ENCODE measurements at places on chromosomes 12 and 14.

DNA sequence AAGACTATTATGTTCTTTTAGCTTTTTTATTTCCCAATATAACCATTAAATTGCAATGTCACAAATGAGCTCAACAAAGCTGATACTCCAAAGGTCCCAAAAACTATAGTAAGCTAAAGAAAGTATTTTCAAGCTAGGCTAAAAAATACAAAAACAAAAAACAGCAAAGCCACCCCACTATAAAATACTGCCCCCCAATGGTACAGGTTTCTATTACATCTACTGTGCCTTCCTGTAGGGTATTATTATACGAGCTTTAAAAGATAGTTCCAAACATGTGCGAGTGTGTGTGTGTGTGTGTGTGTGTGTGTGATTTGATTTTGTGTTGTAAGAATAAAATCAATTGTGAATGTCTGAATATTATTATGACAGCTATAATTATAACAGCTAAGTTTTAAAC, 1.1 kb downstream of the IFNG start:
- DNase-seq, result no peak

- DNase-seq, result no peak
Measured at GRCh38 chr14:56887216-56887615, 76.9 kb upstream of the OTX2 start.

GRCh38 chr14:53127151-53127550, 26.0 kb downstream of the DDHD1 start:
- no peak for DNase-seq

GRCh38 chr12:64655141-64655540, 44.8 kb downstream of the RASSF3 start:
- DNase-seq, result no peak

DNA sequence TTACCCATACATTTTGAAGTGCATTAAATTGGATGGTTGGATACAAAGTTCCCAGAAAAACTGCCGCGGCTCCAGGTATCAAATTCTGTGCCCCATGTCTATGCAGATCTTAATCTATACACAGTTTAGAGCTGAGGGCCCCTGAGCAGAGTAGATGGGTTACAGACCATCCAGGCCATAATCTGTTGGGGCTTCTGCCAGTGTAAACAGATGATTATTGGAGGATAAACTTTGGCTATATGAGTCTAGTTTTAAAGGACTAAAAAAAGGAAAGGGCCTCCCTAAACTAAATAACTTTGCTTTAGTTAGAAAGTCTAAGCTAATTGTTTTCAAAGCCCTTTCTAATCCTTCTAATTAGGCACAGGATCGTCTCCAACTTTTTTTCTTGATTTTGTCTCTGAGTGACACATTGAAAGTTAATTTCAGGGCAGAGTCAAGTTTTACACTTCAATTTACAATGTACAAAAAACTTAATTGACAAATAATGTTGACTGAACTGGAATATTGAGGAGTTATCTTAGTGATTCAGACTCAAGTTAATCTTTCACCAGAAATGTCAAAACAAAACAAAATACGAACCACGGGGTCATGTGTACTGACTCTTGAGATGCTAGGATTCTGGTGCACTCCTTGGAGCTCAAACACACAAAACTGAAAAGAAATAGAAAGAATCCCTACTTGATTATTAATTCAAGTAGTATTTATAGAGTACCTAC, 133.9 kb upstream of the SCAF11 start:
- DNase-seq, result no peak

- no peak for DNase-seq
Measured at GRCh38 chr12:90084018-90084417, 375.4 kb upstream of the ATP2B1 start.

- no peak for DNase-seq
Measured at GRCh38 chr12:90481748-90482147, 473.2 kb downstream of the CCER1 start.

DNA sequence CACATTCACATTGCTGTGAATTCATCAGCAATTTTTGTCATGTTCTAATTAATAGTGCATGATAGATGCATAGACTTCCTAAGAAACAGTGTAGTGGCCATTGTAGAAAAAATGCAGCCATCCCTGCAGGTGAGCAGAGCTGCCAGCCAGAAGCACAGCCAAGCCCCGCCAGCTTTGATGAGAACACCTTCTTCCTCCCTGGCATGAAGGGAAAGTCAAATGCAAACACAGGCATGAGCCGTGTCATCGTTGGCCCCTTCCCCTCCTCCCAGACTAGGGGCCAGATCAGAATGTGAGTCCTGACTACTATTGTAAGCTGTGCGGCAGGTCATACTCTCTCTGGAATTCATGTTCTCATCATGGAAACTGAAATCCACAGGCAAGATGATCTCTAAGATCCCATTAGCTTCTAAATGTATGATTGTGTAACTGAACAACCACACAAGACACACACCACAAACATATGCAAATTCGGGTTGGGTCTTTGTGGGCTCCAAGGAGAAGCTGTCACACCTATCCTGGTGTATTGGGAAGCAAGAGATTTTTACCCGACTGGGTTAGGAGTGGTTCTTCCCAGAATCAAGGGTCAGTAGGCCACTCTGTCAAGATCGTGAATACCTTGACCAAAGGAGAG, 2.8 kb upstream of the AQP2 start:
- DNase-seq, result no peak

DNA sequence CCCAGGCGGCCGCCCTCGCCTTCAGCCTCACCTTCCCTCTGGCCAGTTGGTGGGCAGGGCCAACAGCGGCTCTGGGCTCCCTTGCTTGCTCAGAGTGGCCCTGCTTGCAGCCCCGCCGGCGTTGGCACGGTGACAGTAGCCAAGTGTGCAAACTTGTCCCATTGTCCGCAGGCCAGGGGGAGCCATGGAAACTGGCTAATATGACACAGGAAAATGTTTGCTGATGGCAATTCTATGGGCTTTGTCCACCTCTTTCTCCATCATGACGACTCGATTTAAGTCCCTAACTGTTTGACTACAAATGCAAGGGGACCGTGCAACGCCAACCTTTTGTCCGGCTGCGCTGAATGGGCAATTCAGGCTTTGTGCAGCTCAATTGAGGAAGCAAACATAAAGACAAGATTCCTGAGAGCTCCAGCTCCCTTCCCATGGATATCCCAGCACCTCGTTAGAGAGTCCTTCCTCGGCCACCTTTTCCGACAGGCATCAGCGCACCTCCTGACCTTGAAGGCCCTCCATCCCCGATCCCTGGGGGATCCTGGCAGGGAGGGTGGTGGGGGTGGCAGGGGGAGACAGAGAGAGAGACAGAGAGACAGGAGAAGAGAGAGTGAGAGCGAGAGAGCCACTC, 785 bp upstream of the FAM181A start:
- DNase-seq, result no peak

DNA sequence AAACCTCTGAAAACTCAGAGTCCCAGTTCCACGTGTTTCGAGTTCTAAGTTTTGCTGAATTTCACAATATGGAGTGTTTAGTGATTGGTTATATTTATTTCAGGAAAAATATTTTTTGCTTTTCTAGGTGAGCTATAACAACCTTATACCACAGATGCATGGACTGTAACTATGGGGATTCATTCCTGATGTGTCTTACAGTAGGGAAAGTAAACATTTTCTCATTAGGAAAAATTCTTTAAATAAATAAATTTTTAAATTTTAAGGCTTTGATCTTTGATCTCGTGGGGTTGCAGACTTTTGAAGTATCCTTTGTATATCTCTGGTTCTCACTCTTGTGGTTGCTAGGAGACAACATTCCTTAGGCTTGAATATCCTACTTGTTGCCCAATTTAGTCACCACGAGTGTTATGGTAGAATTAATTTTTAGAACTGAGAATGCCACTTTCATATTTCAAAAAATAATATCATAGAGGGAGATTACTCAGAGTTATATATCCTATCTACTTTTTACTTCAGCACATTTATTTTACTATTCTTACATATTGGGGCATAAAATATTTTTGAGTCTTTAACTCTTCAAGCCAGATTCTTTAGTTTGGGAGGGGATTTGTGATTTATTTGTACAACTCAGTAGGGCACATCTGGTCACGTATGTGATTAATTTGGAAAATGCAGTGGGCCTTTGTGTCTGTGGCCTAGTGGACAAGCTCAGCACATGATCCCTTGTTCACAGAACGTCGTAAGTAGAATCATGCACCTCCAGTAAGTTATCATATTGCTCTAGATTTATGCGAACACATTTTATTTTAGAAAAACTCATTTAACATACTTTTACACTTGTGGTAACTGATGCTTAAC, 224.0 kb downstream of the TTC6 start:
- DNase-seq, result no peak

DNA sequence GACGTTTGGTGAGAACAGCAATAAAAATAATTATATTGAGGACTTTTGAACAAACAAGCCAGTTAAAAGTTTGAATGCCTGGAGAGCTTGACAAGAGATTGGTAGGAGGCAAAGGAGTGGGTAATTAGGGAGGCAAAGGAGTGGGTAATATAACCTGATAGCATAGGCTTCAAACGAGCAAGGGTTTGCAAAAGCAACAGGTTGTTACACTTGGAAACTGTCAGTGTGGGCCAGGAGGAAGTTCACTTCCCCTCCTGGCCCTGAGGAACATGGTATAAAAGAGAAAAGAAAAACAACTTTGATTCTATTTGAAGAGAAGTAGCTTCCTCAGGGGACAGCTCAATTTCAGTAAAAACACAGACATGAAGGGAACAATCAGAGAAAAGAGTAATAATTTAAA, 121.7 kb downstream of the CCER1 start:
- no peak for DNase-seq

- no peak for DNase-seq
Measured at GRCh38 chr12:75727577-75727976, 216.2 kb upstream of the KRR1 start.

DNA sequence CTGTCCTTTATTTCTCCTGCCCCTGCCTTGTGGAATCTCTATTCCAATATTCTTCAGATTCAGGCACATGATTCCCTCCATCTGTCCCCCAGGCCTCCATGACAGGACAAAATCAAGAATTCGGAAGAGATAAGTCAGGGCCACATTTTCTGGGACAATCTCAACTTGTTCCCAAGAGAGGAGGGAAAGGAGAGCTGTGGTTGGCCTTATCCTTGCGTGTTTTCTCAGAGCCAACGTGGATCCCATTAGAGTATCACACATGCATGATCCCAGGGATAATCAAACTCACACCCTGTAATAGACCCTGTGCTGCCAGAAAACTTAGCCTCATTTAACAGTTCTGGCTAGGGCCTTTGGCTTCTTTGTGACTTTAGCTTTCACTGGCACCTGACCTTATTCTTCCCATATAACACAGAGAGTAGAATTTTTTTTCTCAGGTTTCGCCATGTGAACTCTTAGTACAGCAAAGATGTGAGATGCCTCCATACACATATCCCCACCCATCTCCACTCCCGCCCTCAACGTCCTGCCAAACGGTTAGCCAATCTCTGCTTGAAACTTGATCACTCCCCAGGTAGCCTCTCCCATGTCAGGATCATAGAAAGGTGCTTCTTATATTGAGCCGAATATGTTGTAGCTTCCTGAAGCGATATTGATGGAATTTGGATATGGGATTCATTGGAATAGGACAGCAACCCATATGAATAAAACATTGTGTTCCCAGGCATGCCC, 6.7 kb upstream of the KRT1 start:
- DNase-seq, result no peak

DNA sequence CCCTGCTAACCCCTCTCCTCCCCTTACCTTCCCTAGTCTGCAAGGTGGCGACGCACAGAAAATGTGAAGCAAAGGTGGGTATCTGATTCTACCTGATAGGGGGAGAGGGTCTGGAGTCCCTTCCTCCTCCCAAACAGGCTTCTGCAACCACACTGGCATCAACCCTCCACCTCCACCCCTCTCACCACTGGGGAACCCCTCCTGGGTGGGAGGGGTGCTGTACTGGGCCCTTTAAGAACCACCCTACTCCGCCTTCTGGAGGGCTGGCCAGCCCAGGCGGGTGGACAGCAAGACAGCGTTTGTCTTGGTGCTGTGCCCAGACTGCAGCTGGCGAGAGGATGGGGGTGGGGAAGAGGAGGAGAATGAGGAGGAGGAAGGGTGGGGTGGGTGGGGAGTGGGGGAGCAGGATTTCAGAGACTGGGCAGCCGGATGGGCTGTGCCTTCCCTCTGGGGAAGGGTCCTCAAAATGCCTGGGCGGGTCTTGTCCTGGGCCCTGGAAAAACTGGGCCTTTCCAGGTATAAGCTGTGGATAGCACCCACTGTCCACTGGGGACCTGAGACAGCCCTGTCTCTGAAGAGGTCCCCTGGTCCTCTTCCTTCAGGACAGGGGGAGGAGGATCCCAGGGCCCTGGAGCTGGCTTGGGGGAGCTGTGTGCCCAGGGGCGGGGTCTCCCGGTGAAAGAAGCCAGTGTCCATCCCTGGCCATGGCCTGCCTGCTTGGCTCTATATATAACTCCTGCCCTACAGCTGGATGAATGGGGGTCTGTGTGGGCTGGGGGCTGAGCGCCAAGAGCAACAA, 2.8 kb downstream of the TNS2 start:
- DNase-seq, result no peak

DNA sequence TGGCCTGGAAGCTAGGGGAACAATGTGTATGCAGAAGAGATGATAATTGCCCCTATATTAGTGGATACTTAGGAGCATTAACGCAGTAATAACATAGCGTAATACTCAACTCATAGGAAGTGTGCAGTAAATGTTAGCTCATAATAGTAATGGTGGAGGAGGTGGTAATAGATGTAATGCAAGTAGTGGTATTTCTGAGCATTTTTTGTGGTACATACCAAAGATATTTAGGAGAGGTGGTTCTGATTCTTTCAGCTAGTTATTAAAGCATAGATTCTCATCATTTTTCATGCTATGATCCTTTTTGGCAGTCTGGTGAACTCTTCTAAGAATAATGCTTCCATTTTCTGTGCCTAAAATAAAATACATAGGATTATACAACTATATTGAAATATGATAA, 233.1 kb downstream of the PTPRO start:
- DNase-seq, result no peak

DNA sequence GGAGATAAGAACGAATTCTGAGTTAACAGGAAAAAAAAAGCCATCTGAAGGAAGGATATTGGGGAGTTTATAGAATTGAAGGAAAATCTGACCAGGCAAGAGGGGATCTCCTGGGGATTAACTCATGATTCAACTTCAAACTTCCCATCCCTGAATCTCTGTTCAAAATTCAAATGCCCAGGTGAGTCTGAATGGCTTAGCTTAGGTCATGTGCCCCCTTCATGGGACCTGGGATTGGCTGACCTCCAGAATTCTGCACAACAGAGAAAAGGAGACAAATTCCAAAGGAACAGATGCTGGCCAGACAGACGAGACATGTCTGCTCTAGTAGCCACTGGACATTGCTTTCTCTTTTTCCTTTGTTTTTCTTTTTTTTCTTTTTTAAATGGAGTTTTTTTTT, 26.2 kb upstream of the TMED10 start:
- DNase-seq, result no peak

All from stimulated activated CD4-positive, alpha-beta T cell treated with anti-CD3 and anti-CD28 coated beads, TNF-alpha, amount 100 ng/mL, for 4 hours (primary cell).